Activated T-helper 1 cell treated with Interleukin-2 at 50 U/mL for 16 hours (primary cell): ENCODE measurements at places on chromosomes 3 and 15.

DNA sequence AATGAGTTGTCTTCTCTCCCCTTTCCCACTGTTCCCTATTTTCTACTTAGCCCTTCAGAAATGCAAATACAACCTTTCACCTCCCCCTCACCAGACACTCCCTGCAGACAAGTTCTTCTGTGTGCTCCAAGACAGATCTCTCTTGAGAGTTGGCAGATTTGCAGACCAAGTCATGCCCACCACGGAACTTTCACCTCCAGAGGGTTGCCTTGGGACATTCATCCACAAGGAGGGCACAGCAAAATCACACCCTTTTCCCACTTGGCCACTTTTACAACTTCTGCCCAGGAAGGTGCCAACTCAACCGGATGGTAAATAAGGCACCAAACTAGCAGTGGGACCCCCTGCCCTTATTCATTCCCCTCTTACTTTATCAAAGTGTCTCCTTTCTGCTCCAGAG is 53.5 kb downstream of the SLC30A4 start:
- no peak for DNase-seq

DNA sequence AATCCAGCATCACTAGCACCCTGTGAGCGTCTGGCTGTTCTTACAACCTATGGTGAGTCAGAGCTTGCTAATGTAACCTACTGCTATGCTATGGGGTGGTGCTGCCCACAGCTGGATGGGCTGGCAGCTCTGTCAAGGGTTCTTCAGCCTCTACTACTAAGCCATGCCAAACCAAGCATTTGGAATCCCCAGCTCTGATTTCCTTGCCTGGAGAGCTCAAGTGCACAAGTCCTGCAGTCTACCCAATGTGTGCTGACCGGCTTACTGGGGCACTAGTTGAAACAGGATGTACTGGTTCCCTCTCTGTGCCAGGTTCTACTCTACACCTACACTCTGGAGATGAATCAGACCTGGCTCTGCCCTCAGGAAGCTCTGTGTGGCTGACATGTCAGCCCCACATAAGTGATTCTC is 4.2 kb downstream of the TEX264 start:
- DNase-seq = no peak

DNA sequence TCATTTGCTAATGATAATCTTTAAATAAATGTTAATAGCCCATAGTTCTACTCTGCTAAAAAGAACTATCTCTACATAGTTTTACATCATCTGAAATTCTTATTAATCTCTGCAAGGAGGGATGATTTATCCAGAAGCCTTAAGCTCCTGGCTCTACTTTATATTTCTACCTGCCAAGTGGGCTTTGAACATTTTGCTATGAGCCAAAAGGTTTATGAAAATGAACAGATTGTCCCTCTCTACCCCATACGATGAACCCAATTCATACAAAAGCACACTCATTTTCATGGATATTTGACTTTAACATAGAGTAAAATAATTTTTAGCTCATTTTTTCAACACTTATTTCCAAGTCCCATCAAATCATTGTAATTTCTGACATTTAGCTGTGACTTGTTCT is 611.0 kb downstream of the NSUN3 start:
- DNase-seq = no peak

DNA sequence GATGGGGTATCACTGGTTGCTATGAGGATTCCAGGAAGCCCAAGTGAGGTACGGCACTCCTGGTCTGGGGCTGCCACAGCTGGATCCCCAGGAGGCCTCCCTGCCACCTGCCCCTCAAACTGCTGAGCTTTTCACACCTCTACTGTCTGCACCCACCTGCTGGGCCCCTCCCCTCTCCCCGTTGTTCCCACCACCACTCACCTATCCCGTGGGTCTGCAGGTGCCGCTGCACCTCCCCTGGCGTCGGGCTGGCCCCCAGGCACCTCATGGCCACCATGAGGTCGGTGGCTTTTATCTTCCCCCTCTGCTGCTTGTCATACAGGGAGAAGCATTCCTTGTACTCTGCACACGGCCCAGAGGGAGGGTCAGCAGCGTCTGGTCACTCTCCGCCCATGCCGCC is 5.8 kb downstream of the CALML4 start:
- no peak for DNase-seq

DNA sequence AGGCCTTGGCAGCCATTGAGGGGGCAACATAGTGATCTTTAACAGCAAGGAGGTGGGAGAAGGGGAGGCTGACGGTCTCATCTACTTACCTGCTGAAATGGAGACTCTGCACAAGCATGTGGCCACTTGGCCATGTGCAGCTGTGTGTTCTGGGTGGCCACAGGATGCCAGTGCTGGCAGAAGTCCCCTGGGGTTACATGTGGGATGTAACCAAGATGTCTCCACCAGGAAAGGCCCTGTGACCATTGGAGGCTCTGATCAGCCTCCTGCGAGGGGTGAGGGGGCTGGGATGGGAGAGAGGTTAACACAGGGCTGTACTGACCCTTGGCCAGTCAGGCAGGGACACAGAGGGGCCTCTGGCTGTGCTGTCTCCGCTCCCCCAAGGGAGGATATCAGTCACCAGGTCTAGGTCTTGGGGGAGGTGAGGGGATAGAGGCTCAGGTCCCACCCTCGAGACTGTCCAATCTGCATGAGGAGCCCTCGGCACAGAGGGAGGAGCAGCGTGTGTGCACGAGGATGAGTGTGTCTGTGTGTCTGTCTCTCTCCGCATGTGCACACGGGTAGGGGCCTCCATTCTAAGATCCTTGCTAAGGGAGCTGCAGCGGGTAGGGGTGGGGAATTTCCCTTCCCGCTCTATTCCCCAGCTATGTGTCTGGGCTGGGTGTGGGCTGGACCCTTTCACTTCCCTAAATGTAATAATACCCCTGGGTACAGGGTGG is 19.5 kb downstream of the PRKCD start:
- no peak for DNase-seq

- no peak for DNase-seq
Measured at GRCh38 chr3:15525790-15526189, 4.3 kb upstream of the COLQ start.

DNA sequence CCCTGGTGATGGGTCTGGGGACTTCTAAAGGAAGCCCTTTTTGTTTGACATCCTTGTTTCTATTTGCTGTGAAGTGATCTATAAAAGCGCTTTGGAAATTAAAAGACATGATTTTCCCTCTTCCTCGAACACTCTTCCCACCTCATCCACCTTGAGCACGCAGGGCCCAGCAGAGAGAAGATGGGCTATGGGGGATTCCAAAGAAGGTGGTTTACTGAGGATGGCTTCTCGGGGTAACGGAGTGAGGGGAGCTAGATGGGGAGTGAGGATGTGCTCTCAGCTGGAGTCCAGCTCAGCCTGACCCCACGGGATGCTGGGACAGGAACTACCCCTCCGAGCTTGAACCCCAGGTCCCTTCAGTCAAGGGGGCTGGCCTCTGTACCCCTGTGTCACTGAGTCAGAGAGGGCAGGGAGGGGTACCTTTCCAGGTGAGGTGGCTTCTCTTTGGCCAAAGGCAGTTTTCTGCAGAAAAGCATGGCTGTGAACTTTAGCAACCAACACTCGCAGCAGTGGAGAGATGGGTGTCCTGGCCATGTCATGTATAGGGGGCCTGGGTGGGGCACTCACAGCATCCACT is 180.7 kb upstream of the SMAD3 start:
- no peak for DNase-seq

DNA sequence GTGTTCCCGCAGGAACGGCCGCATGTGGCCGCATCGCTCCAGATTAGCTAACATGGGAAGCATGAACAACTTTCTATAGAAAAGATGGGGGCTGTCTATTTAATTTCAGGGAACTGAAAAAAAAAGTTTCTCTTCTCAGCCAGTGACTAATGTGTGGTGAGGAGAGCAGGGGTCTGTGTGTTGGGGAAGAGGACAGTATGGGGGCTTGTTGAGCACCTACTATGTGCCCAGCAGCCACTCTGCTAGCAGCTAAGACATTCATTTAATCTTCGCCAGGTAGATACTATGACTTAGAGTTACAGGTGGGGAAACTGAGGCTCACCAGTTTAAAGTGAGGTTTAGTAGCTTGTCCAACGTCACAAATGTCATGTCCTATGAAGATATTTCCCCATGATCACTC is 56.6 kb downstream of the MGLL start:
- DNase-seq = no peak

DNA sequence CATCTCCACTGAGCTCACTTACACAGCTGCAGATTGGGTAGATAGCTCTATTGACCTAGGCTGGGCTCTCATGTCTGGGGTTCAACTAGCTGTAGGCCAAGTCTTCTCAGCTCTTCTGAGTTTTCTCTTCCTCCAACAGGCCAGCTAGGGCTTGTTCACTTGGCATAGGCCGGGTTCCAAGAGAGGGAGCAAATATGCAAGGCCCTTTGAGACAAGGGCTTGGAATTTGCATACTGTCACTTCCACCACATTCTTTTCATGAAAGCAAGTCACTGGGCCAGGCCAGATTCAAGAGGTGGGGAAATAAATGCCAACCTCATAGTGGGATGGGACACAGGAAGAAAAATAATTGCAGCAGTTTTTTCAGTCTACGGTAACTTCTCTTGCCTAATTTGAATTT is 25.2 kb downstream of the PIGB start:
- DNase-seq = no peak

DNA sequence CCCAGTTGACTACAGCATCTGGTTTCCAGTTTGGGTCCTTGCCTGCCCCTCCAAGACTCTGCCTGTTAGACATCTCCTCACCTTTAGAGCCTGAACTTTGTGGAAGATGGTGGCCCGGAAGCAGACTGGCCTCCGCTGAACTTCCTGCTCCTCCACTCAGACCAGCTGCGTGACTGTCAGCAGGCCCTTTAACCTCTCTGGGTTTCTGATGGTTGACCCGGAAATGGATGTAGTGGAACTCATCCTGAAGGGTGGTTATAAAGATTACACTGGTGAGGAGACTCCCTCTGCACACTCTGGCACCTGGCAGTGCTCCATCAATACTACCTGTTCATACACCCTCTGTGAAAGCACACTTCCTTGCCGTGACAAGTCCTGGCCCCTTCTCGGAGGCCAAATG is 151.9 kb upstream of the TLE3 start:
- no peak for DNase-seq
